ENCODE measurements at places on chromosomes 2 and 18.

- no peak for DNase-seq
Measured at GRCh38 chr18:61394983-61395382, 61.8 kb downstream of the CDH20 start.

DNA sequence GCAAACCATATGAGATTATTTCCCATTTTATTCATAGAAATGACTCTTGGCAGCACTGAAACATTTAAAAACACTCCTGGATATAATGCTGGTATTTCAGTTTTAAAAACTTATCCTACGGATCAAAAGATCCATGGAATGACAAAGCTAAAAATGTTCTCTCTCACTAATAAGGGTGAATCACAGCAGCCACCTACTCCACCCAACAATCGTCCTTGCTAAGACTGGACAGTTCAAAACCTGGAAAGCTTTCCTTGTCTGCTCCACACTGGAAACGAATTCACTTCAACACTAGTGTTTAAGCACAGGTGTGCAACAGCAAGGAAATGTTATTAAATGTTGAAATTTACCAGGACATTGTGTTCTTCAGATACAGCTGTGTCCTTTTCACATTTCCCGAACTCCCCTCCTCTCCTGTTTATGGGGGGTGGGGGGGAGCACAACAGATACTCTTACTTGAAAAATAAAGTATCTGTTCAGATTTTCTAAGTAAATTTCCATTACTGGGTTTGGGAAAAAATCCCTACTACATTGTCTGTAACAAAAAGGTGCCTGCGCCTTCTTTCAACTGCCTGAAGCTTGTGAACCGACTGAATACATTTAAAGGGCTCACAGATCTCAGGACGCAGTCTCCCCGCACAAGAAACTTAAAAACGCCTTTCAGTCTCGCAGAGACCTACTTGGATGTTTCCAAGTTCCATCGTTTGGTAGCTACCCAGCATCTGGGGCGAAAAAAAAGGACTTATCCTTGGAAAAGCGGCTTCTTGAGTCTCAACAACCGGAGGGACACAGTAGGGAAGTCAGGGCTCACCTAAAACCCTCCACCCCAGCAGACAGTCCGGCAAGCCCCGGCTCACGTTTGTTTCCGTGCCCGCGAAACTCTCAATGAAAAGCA lies 1.3 kb downstream of the YWHAQ start:
- no peak for DNase-seq

GRCh38 chr2:88377641-88377991 lies 74.9 kb downstream of the FOXI3 start:
- no peak for DNase-seq

DNA sequence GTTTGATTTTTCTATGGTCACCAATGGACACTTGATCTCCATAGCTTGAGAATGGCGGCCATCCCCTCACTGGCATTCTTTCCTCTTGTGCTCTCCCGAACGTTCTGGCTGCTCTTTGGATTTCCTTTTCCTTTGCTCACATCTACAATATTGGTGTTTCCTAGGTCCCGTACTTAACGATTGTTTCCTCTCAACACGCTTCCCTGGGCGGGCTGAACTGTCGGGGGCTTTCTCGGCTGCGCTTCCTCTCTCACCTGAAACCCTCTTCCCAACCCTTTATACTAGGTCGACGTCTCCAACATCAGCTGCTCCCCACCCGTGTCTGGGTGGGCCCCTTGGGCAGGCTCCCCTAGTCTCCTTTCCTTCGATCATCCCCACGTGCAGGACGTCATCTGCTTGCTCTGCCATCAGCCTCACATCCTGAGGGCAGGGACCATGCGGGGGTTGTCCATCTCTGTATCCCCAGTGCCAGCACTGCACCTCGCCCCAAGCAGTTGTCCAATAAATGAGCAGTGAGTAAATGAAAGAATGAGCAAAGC lies 634 bp upstream of the DIS3L2 start:
- DNase-seq, result no peak

- no peak for DNase-seq
Measured at GRCh38 chr2:33129263-33130053, 182.7 kb downstream of the LTBP1 start.

GRCh38 chr2:174485788-174486562 lies 854 bp downstream of the GPR155 start:
- peak; percentile 74 for DNase-seq

- peak; percentile 77 for DNase-seq
Measured at GRCh38 chr2:64750001-64750816, 96.5 kb upstream of the SERTAD2 start.

GRCh38 chr2:197675711-197676188 lies 363 bp upstream of the RFTN2 start:
- no peak for DNase-seq

DNA sequence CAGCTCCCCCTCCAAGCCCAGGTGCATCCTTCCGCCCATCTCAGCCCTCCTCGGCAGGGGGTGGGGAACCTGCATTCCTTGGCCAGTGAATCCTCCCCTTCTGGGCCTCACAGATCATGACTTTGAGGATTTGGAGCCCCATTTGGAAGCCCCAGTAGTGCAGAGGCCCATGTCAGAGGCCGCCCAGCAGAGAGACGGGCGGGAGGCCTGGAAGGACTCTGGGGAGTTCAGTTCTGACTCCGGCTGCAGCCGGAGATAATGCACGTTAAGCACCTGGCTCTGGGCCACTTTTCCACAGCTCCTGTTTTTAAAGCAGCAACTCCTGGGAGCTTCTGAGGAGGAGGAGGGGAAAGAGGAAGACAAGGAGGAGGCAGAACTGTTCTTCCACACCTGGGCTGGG lies 14.9 kb downstream of the ATOH8 start:
- DNase-seq, result no peak

DNA sequence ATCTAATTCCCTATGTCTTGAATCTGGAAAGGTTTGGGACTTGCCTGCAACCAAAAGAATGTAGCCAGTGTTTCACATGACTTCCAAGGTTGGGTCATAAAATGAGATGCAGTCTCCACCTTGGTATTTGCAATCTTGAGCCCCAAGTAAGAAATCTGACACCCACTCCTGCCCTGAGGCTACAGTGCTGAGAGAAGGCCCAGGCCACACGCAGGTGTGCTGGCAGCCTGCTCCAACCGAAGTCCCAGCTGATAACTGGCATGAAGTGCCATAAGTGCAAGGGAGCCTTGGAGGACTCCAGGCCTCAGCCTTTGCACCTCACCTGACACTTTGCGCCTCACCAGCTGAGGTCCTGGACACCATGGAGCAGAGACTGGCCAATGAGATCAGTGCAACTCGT lies 182.7 kb downstream of the ANAPC1 start:
- peak; percentile 54 for DNase-seq

DNA sequence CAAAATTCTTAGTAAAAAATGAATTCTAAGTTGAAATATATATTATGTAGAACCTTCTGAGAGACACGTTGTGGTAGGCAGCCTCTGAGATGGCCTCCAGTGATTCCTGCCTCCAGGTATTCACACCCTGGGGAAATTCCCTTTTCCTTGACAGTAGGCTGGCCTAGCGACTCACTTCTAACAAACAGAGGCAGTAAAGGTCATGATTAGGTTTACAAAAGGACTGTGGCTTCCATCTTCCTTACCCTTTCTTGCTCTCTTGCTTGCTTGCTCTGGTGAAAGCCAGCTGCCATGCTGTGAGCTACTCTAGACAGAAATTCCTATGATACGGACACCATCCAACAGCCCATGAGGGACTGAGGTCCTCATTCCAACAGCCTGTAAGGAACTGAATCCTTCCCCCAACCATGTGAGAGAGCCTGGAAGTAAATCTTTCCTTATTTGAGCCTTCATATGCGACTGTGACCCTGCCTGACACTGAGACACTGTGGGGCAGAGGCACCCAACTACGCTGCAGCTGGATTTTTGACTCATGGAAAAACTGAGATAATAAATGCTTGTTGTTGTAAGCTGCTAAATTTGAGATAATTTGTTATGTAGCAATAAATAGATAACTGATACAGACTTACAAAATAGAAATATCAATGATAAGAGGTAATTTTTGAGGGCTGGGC lies 32.7 kb upstream of the SERTAD2 start:
- no peak for DNase-seq

DNA sequence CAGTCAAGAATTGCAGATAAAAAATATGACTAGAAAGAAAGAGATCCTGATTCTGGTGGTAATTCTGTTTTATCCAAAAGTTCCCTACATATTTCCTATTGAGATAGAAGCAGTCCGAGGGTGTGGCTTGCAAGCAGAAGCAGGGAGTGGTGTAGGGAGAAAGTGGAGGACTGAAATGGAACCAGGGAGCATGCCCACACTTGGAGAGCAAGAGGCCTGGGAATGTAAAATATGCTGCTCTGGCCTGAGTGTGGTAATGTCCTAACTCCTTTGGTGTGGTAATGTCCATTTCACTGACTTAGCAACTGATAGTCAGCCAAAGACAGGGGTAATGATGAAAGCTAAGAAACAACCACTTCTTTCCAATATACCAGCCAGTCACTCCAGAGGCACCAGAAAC lies 30.1 kb upstream of the FMNL2 start:
- DNase-seq, result no peak

DNA sequence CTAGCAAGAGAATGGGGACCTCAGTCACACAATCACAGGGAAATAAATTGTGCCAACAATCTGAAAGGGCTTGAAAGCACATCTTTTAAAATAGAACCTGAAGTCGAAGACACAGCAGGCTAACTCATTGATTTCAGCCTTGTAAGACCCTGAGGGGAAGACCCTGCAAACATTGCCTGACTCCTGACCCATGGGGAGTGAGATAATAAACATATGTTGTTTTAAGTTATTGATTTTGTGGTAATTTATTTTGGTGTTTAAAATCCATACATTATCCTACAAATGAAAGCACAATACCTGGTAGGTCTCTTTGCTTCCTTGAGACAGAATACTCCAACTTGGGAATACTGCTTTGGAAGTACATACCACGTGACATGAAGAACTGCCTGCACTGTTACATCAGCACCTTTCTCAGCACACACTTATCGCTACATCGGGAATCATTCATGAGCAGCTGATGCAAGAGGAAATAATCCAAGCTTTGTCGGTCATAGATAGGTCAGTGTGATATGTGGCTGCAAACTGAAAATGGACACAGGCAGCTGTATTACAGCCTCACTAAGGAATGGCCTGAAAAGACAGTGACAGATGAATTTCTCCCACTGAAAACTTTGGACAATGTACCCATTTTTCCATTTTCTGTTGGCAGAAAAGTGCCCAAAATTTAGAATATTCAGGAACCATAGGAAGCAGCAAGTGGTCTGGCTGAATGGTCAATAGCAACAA lies 494.5 kb upstream of the MAP2 start:
- DNase-seq, result no peak

DNA sequence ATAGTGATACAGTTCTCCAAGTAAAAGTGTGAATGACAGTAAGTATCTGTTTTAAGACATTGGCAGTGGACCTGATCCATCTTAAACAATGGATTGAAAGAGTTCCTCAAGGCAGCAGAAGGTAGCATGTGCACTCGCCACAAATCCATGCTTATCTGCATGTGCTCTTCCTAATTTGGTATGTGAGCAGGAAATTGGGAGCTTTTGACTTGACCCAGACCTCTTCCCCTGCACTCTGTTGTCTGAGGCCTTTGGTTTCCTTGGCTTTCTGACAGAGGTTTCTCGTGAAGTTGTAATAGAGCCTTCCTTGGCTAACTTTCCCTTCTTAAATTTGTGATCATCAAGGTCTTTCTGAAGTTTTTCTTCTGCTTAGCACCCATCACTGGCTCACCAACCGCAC lies 114.1 kb downstream of the WDSUB1 start:
- DNase-seq, result no peak

- no peak for DNase-seq
Measured at GRCh38 chr2:111209045-111209514, 88.4 kb downstream of the BCL2L11 start.

GRCh38 chr2:181446985-181447384 lies 10.2 kb upstream of the ITGA4 start:
- DNase-seq, result no peak

DNA sequence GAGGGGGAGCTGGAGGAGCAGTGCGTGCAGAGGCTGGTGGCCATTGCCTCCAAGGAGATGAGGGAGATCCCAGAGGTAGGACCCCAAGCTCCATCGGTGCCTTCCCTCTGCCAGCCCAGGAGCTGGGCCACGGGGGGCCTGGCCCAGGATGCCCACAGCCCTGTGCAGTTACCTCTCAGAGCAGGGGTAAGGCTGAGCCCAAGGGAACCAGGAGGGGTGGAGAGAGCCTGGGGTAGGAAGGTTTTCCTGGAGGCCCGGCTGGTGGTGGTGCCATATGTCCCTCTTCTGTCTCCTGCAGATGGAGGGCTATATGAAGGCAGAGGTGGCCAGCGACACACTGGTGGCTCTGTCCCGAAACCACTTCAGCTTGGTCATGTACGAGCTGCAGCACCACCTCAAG lies 11.4 kb downstream of the MROH2A start:
- no peak for DNase-seq

DNA sequence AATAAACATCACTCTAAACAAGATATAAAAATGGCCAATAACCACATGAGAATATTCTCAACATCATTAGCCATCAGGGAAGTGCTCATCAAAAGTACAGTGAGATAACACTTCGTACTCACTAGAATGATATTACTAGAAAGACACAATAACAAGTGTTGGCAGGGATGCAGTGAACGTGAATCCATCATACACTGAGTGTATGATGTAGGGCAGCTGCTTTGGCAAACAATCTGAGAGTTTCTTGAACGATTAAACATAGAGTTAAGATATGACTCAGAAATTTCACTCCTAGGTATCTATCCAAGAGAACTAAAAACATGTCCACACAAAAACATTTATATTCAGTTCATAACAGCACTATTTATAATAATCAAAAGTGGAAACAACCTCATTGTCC lies 368.9 kb downstream of the PID1 start:
- DNase-seq, result no peak

DNA sequence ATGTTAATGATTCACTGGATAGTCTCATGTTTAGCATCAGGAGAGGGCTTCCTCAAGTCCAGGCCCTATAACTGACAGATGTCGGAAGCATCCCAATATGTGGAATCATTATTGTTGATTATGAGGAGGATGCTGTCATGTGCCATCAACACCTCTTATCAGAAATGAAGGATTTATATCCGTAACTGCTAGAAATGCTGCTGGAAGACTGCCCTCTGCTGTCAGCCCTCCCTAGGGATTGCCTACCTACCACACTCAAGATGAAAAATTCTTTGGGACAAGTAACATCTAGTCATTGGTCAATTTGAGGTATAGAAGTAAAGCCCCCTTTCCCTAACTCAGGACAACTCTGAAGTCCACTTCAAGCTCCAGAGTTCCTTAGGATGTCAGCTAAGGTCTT lies 1166.5 kb upstream of the NXPH2 start:
- DNase-seq, result no peak

GRCh38 chr2:71275939-71276310 lies 49.0 kb upstream of the PAIP2B start:
- no peak for DNase-seq
